Dorsolateral prefrontal cortex (tissue), 122 donors: ENCODE measurements at places on chromosomes 11 and 22.
A peak's percentile ranks its signal among the peaks of the same experiment; 100 is the strongest.

GRCh38 chr11:41714101-41714500 is 254.6 kb upstream of the LRRC4C start:
- no peak for DNase-seq

GRCh38 chr11:645536-645935 is 8.5 kb downstream of the DRD4 start:
- no peak for DNase-seq

GRCh38 chr22:25570486-25570885 is 6.0 kb downstream of the GRK3 start:
- no peak for DNase-seq

- peak; percentile 17 for DNase-seq
Measured at GRCh38 chr22:43343262-43343669, at the start of gene SCUBE1. SCUBE1 (minus strand) TSS chr22:43343372; CDS start chr22:43343261, 111 bp downstream.

- DNase-seq, result no peak
Measured at GRCh38 chr22:40182231-40182835, 4.6 kb downstream of the TNRC6B start.
